GOT3 (cell line): ENCODE measurements at places on chromosomes 5 and 9.
A peak's percentile ranks its signal among the peaks of the same experiment; 100 is the strongest.

DNA sequence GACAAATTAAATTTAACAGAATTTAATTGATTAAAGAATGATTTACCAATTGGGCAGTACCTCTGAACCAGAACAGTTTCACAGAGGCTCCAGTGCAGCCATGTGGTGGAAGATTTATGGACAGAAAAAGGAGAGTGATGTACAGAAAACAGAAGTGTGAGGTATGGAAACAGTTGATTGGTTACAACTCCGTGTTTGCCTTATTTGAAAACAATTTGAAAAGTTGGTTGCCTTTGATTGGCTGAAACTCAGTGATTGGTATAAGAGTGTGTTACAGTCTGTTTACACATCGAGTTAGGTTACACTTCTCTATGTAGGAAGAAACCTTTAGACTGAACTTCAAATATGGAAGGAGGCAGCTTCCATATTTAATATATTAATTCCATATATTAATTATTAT is 30.1 kb downstream of the KIAA1958 start:
- no peak for DNase-seq

DNA sequence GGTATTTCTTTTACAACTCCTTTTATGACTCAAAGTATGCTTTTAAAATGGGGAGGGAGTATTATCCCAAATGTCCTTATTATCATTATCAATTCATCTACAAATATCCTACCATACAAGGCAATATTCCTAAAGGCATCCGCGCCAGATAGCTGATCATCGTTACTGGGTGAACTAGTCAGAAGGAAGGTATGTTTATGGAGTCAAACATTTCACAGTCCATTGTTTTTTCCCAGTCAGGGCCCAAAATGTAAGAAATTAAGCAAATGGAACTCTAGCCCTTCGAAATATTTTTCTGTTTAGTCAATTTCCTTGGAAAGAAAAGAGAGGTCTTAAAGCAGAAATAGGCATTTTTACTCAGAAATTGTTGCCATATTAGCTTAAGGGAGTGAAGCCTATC is 188.5 kb upstream of the CCNG1 start:
- no peak for DNase-seq

- DNase-seq: no peak
Measured at GRCh38 chr5:14807471-14807870, 64.1 kb downstream of the ANKH start.

DNA sequence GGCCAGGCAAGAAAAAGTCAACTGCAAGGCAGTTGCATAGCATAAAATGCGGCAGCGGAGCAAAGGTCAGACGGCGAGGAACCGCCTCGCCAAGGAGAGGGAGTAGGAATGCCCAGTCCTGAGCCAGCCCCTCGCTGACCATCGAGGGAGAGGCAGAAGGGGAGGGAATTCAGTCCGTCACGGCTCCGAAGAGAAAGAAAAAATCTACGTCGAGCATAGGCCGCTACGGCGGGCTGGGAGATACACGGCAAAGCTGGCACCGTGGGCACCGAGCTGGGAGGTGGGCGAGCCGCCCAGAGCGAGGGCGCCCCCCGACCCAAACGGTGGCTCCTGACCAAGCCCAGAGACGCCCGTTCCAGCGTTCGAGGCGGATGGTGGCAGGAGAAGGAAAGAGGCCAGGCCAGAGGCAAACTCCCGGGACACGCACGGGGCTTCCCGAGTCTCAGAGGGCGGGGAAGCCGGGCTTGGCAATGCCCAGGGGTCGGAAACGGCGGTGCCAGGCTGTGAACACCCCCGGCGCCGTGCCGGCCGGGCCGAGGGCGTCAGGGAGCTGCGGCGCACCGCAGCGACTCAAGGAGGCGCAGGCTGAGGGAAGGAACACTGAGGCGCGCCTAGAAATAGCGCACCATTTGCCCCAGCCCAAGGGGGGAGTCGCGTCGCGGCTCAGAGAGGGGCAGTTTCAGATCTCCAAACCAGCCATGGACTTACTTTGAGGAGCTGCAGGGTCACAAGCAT is 518 bp downstream of the SPRY4 start:
- no peak for DNase-seq

DNA sequence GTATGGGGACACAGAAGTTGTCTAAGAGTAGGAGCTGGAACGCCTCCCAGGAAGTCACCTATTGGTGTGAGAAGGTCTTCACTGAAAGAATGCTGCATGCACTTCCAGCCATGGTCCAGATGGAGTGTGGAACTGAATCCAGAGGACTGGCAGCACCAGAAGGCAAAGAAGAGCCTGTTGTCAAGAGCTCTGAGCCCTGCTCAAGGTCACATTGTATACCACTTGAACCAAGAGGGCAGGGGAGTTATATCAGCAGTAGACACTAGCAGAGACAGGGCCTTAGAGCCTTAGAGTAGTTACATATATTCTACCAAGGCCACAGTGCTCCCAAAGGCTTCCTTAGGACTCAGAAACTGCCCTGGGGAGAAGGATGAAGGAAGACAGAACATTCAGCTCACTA is 130.8 kb upstream of the POC5 start:
- no peak for DNase-seq

DNA sequence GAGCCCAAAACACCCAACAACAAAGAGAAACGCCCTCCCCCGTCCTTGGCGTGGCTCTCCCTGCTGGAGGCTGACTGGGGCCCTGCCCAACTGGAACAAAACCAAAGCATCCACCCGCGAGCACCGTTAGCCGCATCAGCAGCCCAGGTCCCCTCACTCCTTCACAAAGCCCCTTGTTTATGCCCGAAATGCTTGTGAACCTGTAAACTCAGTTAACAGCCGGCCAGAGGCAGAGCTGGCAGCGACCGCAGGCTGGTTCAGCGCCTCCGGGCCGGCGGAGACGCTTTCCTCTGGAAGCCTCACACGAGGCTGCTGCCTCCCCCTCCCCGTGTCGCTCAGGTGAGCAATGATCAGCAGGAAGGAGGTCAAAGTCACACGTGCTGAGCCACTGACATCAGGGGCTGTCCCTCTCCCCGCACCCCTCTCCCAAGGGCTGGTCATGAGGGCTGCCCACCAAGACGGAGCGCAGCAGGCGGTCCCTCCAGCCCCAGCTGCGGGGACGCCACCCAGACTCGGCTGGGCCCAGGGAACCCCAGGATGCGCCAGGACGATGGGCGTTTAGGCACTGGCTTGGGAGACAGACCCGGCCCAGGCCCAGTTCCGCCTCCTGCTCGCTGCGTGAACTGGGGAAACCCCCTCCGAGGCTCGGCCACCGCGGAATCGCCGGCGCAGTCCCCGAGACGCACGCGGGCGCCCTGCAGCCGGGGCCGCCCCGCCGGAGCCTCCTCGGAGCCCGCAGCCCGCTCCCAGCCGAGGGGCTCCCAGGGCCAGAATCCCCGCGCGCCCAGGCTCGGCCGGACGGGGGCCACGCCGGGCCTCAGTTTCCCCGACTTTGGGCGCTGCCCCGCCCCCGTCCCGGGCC is 563 bp downstream of the SNAPC4 start:
- no peak for DNase-seq

GRCh38 chr5:66992547-66992946 is 204.1 kb downstream of the CD180 start:
- no peak for DNase-seq

DNA sequence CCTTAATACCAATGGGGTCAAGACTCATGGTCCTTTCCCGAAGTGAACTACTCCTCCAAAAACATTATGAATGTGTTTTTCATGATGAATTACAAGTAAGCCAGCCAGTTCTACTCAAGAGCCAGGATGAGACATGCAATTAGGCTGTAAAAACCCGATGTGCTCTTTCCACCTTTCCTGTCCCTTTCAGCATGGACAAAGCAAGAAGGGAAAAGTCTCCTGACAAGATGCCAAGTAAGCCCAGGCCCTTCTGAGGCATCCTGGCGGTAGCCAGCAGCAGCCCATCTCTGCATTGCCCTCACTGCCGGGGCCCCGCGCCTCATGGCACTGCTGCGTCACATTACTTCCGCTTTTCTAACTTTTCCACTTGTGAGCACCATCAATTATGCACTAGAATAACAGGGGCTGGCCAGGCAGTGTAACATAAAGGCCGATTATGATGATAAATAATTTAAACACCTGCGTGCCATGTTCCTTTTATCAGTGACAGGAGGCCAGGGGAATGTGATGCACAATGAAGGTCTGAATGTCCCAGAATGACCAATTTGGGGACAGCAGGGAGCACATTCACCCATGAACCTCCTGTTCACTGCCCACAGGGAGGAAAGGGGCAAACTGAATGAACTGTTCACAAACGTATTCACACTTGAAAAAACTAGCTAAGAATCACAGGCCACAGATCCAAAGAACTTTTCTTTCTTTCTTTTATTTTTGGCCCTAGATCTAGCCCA is 37.4 kb downstream of the EFNA5 start:
- no peak for DNase-seq

GRCh38 chr5:88952344-88952743 is 69.4 kb upstream of the MEF2C start:
- no peak for DNase-seq

- no peak for DNase-seq
Measured at GRCh38 chr5:59002162-59002825, 419.4 kb downstream of the RAB3C start.

DNA sequence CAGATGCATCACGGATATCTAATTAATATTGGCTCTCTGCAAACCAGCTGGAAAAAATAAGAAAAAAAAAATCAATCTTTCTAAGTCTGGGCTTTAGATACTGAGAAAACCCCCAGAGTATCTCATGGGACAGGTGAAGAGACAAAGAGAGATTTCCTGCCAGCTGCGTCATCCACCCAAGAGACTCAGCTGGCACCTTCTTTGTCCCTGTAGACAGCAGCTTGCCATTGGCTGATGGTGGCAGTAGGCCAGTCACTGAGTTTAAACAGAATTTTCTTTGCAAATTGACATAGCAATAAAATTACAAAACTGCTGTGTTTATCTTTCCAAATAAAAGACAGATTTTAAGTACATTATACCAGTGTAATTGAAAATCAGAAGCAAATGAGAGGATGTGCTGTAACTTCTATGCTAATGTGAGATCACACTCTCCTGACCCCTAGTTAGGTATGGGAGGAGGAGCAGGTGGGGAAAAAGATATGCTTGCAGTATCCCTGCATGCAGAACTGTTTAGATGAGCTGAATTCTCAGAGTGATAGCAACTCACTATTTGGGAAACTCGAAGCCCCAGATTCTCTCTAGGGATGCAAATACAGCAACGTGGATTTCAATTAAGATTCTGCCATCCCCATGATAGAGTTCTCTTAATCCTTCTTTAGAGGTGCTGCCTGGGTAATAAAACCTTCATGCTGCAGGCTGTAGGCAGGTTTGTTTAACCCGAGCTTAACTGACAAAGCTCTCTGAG is 72.2 kb downstream of the NMUR2 start:
- no peak for DNase-seq

DNA sequence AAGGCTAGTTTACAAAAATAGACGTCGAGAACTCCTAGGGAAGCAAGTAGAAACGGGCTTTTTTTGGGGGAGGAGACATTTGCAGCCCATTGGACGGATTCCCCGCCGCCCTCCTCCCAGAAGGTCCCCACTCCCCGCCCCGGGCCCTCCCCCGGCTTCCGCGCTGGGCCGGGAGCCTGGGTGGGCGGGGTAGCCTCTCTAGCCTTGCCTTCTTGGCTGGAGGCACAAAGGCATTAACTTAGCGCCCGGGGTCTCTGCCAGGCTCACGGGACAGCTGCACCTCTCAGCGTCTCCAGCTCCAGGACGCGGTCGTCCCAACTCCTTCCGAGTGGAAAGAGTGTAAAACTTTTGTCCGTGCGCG is at the start of gene DMRTA1:
DMRTA1 (plus strand) TSS at position 236 of the 361 bp plus-strand sequence. CDS start 242 bp downstream, outside the sequence.
- peak; percentile 25 for DNase-seq

DNA sequence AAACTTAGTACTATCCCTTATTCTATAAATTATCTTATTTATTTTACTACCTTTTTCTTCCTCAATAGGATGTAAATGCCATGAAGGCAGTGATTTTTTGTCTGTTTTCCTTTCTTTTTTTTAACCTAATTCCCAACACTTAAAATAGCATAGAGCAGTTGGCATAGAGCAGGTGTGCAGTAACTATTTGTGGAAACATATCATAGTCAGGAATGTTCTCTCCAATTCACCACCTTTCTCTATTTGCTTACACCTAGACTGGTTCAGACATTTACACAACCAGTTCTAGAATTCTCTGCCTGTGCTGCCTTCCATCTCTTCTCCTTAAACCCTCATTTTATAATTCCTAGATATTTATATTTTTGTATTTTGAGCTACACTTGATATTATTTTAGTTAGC is 49.6 kb downstream of the IL31RA start:
- no peak for DNase-seq

DNA sequence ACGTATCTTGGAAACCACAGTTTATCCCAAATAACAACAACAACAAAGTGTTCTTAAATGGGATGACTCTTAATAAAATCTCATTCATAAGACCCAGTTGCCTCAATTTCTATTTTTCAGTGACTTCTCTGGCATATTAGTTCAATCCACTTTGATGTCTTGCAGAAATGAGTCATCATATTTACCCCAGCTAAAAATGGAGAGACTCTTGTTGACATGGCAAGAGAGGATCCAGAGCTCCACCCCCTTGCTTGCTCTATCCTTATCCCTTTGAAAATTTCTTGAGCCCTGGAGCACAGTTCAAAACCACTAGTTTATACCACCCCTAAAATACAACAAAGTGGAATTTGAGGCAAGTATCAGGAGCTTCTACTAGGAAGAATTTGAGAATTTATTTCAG is 20.8 kb downstream of the VCAN start:
- DNase-seq: no peak

GRCh38 chr5:53087171-53087570 is 22.4 kb downstream of the MOCS2 start:
- no peak for DNase-seq

DNA sequence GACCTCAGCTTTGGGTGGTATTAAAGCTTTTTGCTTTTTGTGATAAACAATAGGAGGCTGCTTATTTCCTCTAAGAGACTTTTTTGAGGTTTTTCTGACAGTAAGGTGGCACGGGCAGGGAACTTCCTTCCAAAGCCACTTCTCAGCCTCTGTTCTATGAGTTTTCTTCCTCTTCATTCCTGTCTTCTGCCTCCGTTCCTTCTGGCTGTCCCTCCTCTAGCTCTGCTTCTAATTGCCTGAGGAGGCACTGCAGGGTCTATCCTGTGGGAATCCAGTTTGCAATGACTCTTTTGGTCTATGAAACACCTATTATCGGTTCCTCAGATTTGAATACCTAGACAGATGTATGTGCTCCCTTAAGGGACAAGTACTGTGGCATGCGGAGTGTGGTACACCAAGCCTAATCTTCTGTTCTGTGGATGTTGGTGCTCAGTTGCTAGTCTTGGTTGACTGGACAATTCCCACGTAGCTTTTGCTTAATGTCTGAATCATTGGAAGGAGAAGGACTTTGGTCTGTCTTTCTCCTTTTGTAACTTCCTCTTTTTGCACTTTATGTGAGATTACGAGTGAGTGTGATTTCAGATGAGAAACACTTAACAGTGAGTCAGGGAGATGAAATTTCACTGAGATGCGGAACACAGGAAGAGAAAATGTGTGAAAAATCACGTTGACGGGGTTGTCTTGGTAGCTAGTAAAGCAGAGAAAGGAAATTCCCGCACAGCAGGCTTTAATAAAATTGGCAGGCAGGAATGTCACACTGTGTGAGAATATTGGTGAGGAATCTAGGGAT is 305.2 kb downstream of the EFNA5 start:
- DNase-seq: no peak

- DNase-seq: no peak
Measured at GRCh38 chr5:22611327-22611726, 241.8 kb downstream of the CDH12 start.

- no peak for DNase-seq
Measured at GRCh38 chr9:135665795-135666189, 2.7 kb downstream of the LCN9 start.
